ENCODE measurements at places on chromosomes 2 and 18. TPM values are rescaled to one million over a fixed set of nuclear protein-coding genes. Genes with fewer than 3 reads are reported as not detected.

GRCh38 chr18:49874238-49874637, 60.9 kb upstream of the ACAA2 start:
- DNase-seq, result no peak

GRCh38 chr18:79553696-79554095, 125.9 kb upstream of the CTDP1 start:
- DNase-seq, result no peak

ESCO1 gene
- 28.5 TPM for total RNA-seq

GAD1 gene
- 1.0 TPM for total RNA-seq

GAREM2 gene
- total RNA-seq, result 0.71 TPM

HNMT gene
- 16.6 TPM for total RNA-seq

PTH2R gene
- total RNA-seq, result 0.38 TPM

GRCh38 chr2:1594123-1594372, 150.3 kb downstream of the PXDN start:
- DNase-seq, result no peak

DNA sequence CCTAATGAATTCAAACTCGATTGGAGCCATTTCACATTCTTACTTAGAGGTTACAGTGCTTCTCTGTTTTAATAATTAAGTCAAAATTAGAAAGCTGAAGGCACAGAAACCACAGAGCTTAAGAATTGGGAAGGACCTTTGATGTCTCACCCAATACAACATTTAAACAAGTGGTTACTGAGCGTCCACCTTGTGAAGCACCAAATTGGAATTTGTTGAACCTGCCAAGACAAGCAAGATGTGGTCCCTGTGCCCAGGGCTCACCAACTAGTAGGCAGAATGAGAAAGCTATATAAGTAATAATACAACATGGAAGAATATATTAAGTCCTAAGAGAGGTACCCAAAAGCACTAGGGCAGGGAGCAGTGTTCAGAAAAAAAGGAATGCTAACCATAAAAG, 64.5 kb upstream of the NPAS2 start:
- no peak for DNase-seq

DNA sequence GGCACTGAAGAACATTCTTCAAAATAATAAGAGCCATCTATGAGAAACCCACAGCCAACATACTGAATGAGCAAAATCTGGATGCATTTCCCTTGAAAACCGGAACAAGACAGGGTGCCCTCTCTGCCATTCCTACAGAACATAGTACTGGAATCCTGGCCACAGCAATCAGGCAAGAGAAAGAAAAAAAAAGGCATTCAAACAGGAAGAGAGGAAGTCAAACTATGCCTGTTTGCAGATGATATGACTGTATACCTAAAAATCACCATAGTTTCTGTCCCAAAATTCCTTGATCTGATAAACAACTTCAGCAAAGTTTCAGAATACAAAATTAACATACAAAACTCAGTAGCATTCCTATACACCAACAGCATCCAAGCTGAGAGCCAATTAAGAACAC, 119.5 kb upstream of the PARD3B start:
- no peak for DNase-seq

MARS2 gene
- total RNA-seq, result 4.9 TPM

DNA sequence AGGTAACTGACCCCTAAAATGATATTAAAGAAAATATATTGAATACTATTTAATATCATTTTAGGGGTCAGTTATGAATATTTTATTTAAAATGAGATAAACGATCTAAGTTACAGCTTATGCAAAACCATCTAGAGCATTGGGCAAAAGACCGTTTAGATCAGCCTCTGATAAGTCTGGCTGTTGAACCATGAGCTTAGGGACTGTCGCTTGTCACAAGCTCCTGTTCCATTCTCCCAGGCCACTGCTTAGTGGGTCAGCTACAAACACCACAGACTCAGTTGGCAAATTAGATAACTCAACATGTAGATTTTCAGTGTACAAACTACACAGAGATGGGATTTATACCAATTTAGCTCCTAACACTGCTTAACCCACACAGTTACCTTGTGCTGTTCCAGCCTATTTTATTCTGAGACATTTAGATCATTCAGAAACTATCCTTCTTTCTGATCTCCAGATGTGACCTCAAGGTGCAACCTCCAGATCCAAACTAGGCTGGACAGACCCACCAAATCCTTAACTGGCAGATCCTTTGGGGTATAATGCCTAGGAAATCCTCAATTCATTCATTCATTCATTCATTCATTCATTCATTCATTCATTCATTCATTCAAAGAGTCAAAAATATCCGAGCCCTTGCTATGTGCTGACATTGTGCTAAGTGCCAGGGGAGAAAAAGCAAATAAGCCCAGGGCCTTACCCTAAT, 82.8 kb downstream of the HRH4 start:
- DNase-seq, result no peak

GRCh38 chr2:136796339-136796738, 31.0 kb downstream of the THSD7B start:
- DNase-seq, result no peak

GRCh38 chr18:70366670-70367069, 77.8 kb downstream of the SOCS6 start:
- no peak for DNase-seq

Data from thymus (tissue), 14 donors.